ENCODE measurements at places on chromosomes 12 and 14.

GRCh38 chr14:21846227-21846885 is 172.7 kb upstream of the OR4E1 start:
- DNase-seq: no peak

DNA sequence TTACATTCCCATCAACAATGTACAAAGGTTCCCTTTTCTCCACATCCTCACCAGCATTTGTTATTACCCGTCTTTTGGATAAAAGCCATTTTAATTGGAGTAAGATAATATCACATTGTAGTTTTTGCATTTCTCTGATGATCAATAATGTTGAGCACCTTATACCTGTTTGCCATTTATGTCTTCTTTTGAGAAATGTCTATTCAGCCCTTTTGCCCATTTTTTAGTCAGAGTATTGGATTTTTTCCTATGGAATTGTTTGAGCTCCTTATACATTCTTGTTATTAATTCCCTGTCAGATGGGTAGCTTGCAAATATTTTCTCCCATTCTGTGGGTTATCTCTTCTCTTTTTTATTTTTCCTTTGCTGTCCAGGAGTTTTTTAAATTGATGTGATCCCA is 10.7 kb upstream of the OR8S1 start:
- DNase-seq: no peak

- no peak for DNase-seq
These were observed 855.3 kb upstream of the FLRT2 start for GRCh38 chr14:84674636-84675035.

DNA sequence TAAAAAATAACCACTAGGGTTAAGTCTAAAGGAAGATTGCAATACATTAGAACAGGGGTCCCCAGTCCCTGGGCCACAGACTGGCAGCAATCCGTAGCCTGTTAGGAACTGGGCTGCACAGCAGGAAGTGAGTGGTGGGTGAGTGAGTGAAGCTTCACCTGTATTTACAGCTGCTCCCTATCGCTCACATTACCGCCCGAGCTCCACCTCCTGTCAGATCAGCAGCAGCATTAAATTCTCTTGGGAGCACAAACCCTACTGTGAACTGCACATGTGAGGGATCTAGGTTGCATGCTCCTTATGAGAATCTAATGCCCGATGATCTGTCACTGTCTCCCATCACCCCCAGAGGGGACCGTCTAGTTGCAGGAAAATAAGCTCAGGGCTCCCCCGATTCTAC is 15.5 kb downstream of the ADGRD1 start:
- no peak for DNase-seq

DNA sequence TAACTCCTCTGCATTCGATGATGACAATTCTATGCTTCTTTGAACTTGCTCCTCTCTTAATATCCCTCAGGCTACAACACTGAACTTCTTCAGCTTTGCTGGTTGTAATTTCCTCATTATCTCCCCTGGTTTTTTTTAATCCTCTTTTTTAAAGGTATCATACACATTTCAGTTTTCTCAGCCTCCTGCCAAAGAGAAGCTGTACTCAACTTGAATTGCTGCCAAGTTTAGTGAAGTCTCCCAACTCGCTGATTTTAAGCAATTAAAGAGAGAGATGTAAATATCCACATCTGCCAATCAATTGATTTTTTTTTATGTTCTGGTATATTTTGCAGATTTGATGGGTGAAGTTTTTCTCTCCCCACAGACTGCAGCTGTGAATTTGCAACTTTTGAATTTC is 817.8 kb downstream of the GALC start:
- no peak for DNase-seq

DNA sequence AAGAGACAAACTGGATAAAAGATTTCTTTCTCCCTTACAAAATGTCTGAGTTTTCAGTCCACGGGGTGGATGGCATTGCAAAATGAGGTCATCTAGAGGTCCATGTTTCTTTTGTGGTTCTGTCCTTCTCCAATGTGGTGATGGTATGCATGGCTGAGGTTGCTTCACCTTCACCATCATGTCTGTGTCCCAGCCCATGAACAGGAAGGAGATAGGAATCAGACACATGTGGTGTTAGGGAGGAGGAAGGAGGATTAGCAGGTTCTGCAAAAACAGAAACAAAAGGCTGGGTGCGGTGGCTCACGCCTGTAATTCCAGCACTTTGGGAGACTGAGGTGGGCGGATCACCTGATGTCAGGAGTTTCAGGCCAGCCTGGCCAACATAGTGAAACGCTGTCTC is 11.0 kb upstream of the AEBP2 start:
- no peak for DNase-seq

DNA sequence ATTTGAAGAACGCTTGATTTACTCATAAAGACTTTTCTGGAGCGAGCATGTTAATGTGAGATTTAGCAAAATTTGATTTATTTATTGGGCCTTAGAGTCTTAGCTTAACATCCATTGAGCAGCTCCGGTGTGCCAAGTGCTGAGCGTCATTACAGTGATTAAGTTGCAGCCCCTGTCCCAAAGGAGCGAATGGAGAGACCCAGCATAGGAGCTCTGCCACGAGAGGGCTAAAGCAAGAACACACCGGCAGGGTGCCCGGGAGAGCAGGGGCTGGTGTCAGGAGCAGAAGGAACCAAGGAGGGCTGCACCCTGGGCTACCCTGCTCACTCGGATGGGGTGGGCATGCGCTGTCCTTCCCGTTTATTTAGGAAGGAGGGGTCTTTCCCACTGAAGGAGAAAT is 50.6 kb downstream of the PPP2R5C start:
- no peak for DNase-seq

DNA sequence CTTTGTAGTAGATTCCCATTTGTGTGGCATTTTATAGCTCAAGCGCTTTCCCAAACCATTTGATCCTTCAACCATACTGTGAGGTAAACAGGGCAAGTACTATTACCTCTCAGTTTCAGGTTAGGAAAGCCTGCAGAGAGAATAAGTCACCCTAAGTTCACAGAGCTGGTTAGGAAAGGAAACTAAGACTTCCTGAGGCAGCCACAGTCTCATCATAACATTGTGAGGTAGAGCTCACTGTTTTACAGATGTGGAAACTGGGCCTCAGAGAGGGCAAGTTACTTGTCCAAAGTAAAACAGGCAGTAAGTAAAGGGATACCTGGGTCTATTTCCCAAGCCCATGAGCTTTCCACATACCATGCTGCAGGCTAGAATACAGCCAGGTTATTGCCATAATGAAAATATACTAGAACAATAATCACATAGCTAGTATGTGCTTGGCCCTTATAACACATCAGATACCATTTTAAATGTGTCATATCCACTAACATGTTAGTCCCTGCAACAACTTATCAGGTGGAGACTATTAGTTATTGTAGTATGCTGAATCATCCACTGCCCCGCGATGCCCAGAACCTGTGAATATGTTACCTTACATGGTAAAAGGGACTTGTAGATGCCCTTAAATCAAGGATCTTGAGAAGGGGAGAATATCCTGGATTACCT is 150.9 kb upstream of the GRIP1 start:
- no peak for DNase-seq

DNA sequence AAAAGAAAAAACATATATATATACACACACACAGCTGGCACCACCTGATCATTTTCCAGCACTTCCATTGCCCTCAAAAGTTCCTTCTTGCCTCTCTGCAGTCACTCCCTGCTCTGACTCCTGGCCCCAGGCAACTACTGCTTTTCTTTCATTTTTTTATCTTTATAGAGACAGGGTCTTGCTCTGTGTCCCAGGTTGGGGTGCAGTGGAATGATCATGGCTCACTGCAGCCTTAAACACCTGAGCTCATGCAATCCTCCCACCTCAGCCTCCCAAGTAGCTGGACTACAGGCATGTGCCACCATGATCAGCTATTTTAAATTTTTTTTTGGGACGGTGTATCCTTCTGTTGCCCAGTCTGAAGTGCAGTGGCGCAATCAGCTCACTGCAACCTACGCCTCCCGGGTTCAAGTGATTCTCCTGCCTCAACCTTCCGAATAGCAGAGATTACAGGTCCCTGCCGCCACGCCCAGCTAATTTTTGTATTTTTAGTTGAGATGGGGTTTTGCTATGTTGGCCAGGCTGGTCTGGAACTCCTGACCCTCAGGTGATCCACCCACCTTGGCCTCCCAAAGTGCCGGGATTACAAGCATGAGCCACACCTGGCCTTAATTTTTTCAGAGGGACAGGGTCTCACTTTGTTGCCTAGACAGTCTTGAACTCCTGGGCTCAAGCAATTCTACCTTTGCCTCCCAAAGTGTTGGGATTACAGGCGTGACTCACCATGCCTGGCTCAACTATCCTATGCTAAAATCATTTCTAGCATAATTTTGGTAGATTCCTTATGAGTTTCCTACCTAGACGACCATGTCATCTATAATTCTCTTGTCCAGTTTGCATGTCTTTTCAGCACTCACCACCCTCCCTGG is 7.8 kb downstream of the HSP90AA1 start:
- no peak for DNase-seq

DNA sequence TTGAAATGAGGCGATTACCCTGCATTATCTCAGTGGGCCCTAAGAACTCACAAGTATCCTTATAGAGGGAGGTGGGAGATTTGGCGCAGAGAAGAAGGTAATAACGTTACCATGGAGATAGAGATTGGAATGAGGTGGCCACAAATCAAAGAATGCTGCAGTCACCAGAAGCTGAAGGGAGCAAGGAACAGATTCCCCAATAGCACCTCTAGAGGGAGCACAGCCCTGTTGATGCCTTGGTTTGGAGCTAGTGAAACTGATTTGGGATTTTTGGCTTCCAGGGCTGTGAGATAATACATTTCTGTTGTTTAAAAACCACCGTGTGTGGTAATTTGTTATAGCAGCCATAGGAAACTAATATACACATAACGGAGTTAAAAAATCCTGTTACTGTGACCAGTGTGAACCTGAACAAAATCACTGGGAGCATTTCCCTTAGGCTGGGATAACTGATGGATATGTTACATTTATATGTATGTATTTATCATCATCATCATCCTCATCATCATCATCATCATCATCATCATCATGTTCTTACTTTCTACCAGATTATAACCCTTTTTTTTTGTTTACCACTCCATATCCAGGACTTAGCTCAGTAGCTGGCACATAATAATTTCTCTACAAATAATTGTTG is 100.3 kb downstream of the LIN7A start:
- no peak for DNase-seq

DNA sequence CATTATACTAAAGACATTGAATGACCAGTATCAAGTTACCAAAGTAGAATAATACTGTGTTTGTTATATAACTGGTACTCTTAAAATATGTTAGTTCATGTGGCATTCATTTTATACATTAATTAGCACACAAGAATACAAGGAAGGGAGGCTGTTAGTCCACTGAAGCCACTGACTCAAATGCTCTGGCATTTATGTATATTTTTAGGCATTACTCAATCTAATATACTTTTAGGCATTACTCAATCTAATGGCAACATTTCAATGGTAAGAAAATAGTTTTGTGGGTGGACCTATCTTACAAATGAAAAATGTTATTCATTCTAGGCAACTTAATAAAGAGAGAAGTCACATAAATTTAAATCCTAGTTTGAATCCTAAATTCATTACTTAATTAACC is 874.4 kb upstream of the USP15 start:
- DNase-seq: no peak

DNA sequence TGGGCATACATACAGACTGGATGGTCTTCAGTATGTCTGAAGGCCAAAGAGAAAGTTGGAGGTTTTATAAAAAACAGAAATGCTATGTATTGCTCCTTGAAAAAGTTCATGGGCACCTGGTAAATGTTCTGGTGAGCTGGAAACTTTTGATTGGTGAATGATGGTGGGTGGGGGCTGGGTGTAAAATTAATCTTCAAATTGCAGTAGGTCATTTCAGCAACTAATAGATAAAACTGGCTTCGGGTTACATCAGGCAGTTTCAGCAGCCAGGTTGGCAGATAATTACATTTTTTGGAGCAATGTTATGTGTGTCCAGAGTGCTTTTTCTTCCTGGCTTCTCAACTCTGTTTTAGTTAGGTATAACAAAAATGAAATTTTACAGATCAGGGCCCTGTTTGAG is 35.3 kb downstream of the SDR9C7 start:
- no peak for DNase-seq

DNA sequence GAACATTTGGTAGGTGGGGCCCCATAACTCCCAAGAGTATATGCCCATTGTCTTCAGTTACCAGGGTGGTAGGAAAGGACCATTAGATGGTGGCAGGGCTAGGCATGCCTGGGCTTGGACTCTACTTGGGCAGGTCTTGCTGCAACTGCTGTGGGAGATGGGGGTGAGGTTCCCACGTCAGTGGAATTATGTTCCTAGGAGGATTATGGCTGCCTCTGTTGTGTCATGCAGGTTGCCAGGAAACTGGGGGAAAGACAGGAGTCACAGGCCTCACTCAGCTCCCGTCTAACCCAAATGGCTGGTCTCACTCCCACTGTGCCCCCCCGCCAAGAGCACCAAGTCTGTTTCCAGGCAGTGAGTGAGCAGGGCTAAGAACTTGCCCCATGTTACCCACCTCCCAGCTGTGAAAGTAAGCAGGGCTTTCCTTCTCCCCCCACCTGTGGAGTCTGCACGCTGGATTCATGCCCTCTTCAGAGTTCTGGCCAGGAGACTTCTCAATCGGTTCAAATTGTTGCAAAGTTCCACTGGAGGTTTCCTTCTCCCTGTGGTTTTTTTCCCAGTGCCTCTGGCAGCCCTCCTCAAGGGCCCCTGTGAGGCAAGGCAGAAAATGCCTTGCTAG is 337.5 kb downstream of the CCDC91 start:
- no peak for DNase-seq

DNA sequence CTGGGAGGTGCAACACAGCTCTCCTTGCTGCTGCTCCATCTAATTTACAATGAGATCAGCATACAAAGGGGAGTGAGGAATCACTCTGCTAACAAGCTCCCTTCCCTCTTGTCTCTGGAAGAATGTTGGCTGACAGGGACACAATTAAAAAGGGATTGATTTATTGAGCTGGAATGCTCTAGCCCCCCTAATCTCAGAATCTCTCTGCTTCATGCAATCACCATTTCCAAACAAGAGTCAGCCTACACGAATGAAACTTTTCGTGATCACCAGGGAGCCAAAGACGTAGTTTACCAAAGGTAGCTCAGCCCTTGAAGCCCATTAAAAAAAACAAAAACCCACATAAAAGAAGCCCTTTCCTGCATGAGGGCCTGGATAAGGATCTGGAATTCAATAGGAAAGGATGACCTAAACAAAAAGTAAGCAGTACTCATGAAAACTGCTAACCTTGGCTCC is 223.8 kb downstream of the C12orf75 start:
- DNase-seq: no peak

DNA sequence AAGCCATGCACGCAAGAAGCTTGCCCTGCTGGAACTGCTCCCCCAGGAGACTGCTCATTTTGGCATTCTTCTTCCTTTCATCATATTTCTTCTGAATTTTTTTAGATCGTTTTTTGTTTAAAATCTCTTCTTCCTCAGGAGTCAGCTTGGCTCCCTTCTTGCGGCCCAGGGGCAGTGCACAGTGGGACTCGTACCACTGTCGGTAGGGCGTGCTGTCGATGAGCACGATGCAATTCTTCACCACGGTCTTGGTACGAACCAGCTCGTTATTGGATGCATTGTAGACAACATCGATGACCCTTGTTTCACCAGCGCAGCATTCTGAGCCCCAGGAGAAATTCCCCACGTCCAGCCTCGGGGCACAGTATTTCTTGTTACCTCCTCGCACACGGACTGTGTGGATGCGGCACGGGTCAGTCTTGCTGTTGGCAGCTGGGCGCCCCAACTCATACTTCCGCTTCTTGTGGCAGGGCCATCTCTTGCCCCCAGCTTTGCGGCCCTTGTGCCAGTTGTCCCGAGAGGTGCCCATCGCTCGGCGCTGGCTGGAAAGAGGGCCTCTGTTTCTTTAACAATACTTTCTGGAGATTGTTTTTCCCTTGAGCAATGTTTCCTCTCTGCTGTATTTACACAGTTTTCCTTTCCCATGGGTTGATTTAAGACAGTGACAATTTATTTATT is 452.4 kb downstream of the TMEM121 start:
- DNase-seq: no peak
